ENCODE measurements at places on chromosomes 5 and 9.
A peak's percentile ranks its signal among the peaks of the same experiment; 100 is the strongest.

DNA sequence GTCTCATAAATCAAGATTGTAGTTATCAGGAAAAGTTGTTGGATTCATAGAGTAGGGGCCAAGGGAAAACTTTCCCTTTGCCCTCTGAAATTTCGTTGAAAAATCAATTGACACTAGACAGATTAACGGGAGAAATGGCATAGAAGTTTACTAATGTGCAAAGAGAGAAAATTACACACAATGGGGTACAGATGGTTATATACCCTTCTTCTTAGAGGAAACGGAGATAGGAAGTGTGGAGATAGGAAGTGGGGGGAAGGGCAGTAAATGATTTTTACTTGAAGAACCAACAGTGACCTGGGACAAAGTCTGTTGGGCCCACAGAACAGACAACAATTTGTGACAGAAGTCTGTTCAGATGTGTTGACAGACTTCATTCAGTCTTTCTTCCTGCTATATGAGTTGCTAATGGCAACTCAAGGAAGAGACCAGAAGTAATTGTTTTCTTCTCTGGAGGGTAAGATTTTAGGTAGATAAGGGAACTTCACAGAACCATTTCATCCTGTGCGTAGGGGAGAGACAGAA is 177.9 kb downstream of the C9orf152 start:
- no peak for DNase-seq

- DNase-seq = no peak
These were observed 590 bp downstream of the PCDHA6 start for GRCh38 chr5:140828362-140828737.

GRCh38 chr5:167232675-167233311 is 1058.7 kb upstream of the WWC1 start:
- DNase-seq = no peak

DNA sequence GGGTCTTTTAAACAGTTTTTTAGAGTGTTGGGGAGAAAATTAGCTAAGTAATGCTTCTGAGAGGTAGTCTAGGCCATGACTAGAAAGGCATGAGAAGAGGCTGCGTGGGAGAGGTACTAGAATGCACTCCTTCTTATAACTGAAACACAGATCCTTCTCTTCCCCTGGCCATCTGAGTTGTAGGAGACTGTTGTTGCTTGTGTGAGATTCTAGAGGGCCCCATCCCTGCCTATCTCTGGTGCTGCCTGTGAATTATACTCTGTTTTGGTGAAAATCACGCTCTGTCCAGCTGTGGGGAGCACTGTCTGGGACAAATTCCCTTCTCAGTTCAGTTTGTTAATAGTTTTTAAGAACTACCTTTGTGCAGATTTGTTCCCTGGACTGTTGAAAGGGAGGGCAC is 37.5 kb downstream of the MAP1B start:
- no peak for DNase-seq

GRCh38 chr9:88661759-88662158 is 126.8 kb downstream of the NXNL2 start:
- no peak for DNase-seq

DNA sequence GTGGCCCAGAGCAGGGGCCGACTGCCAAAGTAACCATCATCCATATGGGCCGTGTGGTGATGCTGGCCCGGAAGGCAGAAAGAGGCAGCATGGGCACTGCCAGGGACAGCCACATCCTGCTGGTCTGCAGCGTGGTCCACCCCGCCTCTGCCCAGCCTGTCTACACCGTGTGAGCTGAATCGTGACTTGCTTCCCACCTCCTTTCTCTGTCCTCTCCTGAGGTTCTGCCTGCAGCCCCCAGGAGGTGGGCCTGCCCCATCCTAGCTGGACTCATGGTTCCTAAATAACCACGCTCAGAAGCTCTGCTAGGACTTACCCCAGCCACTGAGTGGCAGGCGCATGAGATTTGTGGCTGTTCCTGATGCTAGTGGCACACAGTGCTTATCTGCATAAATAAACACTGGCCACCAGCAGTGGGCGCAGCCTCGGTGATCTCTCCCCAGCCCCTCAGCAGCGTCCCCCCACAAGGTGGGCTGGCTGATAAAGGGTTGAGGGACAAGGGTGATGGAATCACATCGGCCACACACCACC is 22.6 kb upstream of the SUSD3 start:
- DNase-seq = no peak

GRCh38 chr9:15642369-15642962 is 89.6 kb downstream of the CCDC171 start:
- DNase-seq = no peak

- no peak for DNase-seq
These were observed 584.3 kb downstream of the CAAP1 start for GRCh38 chr9:26308328-26308727.

DNA sequence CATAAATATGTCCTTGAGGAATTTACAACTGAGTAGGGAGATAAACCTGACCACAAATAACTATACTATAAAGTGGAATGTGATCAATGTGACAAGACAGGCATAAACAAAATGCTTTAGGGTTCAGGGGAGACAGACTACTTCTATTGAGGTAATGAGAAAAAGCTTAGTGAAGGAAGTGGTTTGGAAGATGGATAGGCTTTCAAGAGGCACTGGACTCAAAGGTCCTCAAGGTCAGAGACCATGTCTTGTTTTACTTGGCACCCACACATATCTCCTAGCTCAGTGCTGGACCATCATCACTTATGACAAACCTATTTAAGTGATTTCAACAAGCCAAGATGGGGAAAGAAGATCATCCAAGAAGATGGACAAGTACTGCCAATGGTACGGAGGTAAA is 257.8 kb downstream of the BNC2 start:
- DNase-seq = no peak

DNA sequence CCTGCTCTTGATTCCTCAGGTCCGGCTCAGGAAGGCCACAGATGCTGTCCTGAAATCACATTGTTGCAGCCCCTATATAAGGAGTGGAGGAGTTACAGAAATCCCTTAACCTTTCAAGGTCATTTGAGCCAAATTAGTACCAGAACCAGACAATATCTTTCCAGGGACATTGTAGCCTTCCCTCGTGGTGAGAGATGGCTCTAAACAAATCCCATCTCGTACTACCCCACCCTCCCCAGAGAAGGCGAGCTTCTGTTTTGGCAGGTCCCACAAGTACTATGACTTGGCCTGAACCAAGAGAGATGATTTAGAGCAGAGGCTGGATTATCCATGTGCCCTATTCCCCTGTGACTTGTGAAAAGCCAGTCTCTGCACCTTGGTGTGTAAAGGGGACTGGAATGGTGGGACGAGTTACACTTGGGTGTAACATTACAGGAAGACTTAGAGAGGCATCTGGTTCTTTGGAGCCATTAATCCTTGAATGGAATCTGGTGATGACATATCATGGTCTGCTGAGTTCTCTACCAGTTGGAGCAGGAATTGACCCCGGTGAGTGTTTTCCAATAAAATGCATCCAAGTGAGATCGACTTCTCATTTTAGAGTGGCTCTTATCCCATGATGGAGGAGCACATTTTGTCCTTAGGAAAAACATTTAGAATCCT is at the start of gene FAM240B:
TSS of gene FAM240B (minus strand) at position 51 of the 663 bp plus-strand sequence. CDS start 16,134 bp downstream, outside the sequence.
- DNase-seq = no peak

GRCh38 chr5:154194345-154195329 is 4.1 kb downstream of the GALNT10 start:
- DNase-seq = no peak

DNA sequence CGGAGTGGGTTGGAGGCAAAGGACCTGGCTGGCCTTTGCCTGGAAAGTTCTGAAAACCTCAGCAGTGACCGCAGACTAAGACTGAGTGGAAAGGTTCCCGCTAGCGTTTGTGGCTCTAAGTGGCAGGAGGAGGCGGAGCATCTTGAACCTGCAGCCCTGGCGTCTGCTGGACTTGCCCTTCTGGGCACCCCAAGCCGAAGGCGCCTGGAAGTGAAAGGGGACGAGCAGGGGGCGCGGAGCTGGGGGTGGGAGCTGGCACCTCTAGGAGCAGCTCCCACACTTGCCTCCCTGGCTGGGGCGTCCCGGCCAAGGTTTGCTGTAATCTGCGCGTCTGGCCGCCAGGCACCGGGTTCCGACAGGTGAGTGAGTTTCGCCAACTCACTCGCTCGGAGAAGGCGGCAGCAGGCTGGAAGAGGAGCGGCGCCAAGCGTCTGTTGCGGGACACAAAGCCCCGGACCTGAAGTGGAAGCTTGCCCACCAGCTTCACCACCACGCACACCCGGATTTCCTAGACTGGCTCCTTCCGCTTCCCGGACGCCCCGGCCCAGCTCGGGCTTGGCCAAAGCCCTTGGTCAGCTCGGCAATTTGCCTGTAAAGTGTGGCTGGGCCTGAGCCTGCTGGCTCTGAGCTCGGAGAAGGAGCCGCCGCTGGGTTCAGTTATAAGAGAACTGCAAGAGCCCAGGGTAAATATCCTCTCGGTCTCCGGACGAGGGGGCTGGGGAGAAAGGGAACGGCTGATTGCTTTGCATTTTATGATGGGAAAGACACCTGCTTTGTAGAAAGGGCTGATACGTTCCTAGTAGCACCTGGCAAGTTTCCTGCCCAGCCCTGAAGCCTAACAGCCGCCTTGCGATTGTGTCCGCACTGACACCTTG is at the start of gene GNA14:
TSS of gene GNA14 (minus strand) at position 89 of the 875 bp plus-strand sequence. CDS start 529 bp downstream, outside the sequence.
- DNase-seq = no peak

DNA sequence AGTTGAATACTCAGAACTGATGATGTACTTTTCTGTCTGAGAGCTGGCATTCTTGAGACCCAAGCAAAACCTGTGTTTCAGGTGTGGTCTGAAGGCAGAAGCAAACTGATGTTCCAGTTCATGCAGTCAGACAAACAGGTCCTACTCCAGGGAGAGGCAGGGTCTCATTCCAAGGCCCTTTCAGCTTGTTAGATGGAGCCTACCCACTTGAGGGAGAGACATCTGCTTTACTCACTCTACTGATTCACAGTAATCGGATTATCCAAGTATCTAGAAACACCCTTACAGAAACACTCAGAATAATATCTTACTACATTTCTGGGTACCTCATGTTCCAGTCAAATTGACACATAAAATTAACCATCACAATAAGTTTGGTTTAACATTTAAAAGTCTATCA is 207.8 kb downstream of the KDM4C start:
- no peak for DNase-seq

DNA sequence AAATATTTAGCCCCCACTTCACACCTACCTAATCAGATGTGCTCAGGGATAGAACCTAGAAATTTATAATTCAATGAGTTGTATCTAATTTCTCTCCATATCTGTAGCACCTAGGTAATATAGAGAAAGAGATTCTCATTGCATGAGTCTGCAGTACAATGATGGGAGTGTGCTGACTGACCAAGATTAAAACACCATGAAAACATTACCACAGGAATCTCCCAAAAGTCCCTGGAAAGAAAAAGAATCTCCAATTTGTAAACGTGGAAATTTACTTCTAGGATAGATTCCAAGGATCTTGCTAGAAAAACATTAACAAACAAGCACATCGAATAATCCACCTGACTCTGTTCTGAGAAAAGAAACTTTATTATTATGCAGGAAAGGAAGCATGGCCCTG is 45.0 kb upstream of the DMRTA1 start:
- no peak for DNase-seq

- DNase-seq = no peak
These were observed 5.1 kb upstream of the SMIM15 start for GRCh38 chr5:61167382-61167781.

DNA sequence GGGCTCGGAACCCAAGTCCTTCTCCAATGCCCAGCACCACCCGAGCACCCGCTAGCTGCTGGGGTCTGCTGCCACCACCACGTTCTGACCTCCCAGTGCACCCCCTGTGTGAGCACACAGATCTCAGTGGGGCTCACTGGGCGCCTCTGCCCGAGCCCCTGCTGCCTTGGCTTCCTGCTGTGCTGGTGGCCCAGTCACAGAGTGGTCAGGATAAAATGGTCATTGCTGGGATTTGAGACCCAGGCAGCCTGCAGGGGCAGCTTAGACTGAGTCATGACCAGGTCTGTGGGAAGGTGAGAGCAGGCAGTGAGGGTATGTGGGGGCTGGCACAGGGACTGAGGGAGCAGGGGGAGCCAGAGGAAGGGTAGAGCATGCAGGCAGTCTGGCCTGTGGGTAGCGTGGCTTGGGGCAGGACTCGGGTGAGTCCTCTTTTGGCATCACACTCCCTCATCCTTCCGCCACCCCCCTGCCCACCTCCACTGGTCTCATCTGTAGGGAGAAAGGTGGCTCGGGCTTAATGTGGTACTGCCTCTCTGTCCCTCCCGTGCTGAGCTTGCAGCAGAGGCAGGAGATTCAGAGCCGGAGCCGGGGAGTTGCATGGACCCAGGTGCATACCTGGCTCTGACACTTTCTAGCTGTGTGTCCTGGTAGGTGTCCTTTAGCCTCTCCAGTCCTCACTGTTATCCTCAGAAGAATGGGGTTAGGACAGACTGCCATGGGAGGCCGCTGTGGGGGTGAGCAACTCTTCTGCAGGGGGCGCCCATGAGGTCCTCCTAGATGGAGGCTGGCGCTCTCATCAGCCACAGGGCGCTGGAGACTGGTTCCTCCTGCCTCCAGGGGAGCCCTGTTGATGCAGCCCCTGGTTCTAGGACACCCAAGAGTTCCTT is 32.1 kb downstream of the USP20 start:
- DNase-seq = no peak

GRCh38 chr5:172276214-172276613 is 7.3 kb downstream of the UBTD2 start:
- no peak for DNase-seq

- no peak for DNase-seq
These were observed 505.6 kb downstream of the MAN2A1 start for GRCh38 chr5:110195288-110195687.

- no peak for DNase-seq
These were observed 158.8 kb downstream of the GAS1 start for GRCh38 chr9:86788456-86788855.

GRCh38 chr5:151924564-151925301 is at the start of gene GLRA1:
GLRA1 (minus strand) TSS chr5:151924851; CDS start chr5:151924549, 302 bp downstream.
- DNase-seq = no peak

GRCh38 chr5:160887780-160888179 is 35.8 kb upstream of the ATP10B start:
- no peak for DNase-seq

GRCh38 chr5:1936901-1937300 is 54.2 kb upstream of the IRX4 start:
- peak; percentile 65 for DNase-seq

GRCh38 chr5:5572010-5572865 is 149.8 kb downstream of the ICE1 start:
- DNase-seq = no peak

GRCh38 chr9:4665357-4665756 is 923 bp downstream of the SPATA6L start:
- DNase-seq = no peak

DNA sequence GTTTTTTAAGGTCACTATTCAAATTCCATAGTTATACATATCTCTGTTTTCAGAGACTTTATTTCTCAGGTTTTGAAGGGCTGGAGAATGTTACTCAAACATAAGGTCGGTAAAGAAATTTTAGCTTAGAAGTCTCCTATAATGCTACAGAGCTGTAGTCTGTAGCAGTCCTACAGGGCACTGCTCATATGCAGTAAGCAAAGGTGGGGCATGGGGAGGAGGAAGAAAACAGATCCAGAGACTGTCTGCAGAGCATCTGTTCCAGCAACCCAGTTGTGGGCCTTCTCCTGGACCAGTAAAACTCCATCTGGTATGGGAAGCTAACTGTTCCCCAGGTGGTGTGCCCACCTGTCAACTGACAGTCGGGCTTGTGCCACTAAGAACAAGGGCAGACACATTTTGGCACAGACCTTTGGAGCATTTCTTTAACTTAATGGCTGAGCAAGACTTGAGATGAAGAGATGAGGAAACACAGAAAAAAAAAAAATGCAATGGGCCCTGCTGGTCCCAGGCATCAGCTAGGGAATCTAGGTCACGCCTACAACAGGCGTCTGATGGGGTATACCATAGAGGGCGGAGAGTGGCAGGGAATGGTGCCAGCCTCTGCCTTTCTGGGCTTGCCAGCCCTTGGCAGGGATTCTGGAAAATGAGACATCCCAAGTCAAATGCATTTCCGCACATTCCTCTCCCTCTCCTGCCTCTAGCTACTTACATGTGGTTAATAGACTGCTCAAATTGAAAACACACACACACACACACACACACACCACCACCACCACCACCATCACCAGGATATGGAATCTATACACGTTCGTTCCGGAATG is 218.9 kb downstream of the ARL15 start:
- DNase-seq = peak; percentile 92
